Mammary epithelial cell (primary cell): ENCODE measurements at places on chromosomes 5 and 9.

- DNase-seq, result no peak
These were observed 287.2 kb downstream of the CWC27 start for GRCh38 chr5:65055938-65056337.

- peak; percentile 1 for DNase-seq
These were observed 330.7 kb upstream of the POU5F2 start for GRCh38 chr5:94072116-94072515.

DNA sequence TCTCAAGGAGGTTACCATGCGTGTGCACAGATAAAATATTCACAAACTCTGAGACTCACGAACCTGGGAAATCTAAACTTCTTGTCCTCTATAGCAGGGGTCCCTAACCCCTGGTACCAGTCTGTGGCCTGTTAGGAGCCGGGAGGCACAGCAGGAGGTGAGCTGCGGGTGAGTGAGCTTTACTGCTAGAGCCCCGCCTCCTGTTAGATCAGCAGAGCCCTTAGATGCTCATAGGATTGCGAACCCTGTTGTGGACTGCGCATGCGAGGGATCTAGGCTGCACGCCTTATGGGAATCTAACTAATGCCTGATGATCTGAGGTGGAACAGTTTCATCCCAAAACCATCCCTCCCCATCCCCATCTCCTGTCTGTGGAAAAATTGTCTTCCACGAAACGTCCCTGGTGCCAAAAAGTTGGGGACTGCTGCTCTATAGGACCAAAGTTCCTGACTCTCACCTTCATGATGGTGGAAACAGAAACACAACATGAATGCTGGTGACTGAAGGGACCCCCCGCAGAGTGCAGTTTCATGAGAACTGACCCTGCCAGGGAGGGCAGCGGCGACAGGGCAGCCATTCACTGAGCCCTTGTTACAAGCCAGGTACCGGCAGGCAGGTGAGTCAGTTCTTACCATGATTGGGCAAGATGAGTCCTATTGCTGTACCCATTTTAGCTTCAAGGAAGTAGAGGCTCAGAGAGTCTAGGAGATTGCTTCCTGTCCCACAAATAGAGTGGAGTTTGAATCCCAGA lies 181.9 kb downstream of the RGS3 start:
- DNase-seq, result no peak

DNA sequence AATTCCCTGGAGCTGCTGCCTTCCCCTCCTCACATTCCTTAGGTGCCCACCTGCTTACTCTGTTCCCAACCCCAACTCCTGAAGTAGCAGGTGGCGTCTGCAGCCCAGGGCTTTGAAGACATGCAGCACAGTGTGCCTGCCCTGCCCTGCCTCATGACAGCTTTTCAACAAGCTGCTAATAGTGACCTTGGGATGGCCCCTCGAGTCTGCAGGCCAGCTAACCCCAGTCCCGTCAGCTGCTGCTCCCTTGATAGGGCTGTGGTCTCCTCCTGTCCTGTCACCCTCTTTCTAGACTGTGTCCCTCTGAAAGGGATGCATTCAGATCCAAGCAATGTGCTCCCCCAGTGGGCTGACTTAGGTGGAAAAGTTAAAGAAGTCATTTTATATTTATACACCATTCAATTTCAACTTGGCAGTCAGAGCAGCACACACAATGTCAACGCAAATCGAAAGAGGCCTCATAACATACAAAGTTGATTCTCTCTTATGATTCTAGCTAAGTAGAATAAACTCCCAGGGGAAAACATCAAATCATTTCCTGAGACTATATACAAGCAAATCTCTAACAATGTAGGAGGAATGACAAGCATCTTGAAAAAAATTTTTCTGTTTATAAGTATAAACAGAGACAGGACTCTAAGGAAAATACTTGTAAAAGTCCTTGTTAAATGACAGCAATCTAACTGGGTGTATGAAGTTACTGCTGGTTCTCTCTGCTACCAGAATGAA lies 37.9 kb downstream of the ADRB2 start:
- no peak for DNase-seq

- no peak for DNase-seq
These were observed 12.3 kb downstream of the ARSB start for GRCh38 chr5:78972654-78973428.

DNA sequence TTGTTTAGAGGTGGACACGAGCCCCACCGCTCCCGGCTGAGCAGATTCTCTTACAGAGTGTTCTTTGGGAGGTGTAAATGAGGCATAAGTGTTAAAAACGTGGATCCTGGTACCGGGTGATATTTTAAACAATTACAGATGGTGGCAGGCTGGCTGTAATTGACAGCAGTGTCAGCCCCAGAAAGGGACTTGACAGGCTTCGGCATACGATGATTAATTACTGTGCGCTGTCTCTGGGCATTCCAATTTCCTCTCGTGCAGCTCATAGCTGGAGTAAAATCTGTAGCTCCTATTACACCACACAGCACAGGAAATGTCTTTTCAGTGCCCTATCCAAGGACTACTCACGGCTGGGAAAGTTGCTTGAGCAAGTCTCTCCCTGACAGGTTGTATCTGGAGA lies 305.4 kb upstream of the IRX2 start:
- no peak for DNase-seq

DNA sequence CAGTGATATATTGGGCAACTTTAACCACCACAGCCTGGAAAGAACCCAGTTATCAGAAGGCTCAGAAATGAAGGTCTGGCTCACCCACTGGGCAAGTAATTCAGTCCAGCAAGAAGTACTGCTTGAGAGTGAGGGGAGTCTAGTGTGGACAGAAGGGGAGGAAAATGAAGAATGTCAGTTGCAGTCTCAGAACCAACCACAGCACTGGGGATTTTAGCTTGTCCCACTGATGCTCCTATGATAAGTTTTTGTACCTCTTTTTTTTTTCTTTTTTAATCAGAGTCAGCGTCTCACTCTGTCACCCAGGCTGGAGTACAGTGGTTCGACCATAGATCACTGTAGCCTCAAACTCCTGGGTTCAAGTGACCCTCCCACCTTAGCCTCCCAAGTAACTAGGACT lies 9.4 kb upstream of the CD72 start:
- DNase-seq, result no peak

- no peak for DNase-seq
These were observed 1.7 kb downstream of the FOXD1 start for GRCh38 chr5:73446631-73447529.

DNA sequence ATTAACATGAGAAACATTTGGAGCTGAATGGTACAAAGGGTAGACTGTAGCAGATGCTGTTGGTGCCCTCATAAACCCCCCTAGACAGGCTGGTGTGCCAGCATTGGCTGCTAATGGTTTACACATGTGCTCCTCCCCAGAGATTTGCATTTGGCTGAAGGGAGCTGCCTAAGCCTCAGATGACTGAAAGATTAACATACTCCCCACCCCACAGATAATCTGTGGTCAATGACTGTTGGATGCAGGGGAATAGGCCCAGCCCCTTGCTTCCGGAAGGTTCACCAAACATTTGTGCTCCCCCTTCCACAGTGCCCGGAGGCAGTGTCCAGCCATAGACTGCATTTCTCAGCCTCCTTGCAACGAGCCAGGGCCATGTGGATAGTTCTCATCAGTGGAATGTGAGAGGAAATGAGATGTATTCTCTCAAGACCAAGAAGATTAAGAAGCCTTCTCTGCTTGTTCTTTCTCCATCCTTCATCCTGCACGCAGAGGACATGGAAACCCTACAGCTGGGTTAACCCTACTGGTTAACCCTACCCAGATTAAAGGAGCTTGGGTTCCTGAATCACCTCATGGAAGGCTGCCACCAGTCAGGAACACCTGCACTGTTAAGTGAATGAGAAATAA lies 79.6 kb downstream of the PHAX start:
- DNase-seq, result peak; percentile 38

DNA sequence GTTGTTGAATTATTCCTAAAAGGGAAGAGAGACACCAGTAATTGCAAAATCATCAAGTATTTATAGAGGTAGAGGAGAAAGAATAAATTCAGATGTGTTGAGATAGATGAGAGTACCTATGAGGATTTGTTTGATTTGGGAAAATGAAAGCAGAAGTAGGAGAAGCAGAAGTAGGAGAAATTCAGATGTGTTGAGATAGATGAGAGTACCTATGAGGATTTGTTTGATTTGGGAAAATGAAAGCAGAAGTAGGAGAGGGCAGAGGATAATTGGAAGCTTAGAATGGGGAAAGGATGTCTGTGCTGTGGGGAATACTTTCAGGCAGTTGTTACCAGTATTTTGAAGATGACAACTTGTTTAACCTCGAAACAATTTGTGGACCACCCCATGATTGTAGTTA lies 35.1 kb upstream of the ZCCHC7 start:
- no peak for DNase-seq

DNA sequence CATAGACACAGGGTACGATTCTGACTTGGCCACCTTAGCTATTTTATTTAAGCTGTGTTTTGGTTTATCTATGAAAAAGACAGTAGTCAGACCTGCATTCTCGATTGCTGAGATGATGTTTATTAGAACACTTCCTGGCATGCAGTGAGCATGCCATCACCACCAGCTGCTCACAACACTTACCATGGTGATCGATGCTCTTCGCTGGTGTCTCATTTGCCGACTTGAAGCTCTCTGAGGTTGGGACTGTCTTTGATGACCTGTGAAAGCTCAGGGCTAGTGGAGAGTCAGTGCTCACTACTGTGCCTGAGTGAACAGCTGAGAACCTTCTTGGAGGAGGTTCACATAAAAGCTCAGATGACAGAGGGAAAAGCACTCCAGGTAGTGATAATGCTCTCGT lies 4.4 kb upstream of the C9orf153 start:
- DNase-seq, result no peak

GRCh38 chr5:8943301-8943700 lies 602.6 kb downstream of the SEMA5A start:
- no peak for DNase-seq

- no peak for DNase-seq
These were observed 53.3 kb downstream of the AHRR start for GRCh38 chr5:374631-375335.

GRCh38 chr9:129571298-129572051 lies 49.4 kb downstream of the C9orf50 start:
- DNase-seq, result no peak

GRCh38 chr5:172801179-172801671 lies 30.2 kb upstream of the DUSP1 start:
- DNase-seq, result peak; percentile 95

DNA sequence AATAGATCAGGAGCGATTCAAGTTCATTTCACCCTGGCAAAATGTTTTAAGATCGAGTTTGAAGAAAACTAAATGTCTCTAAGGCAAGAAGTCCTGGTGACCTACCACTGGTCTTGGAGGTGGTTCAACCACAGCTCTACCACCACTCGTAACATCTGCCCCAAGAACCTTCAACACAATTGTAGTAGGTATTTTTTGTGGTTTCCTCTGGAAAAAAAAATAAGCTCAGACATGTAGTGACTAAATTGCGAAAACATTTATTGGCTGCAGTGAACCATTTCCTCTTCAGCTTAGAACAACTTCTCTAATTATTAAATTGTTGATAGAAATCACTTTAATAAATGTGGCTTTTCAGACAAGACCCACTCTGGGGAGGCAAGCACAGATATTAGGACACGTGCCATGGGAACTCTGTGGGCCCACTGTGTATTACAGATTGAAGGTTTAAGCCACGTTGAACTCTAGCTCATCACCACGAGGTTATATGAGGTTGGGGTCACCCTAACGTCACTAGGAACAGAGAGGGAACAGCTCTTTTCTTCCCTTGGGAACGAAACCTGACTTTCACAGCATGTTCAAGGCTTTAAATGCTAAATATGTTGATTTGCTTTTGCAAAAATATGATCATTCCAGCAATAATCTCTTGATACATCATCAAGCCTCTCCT lies 142.9 kb downstream of the HSD17B3 start:
- DNase-seq, result peak; percentile 44

GRCh38 chr9:6439051-6439703 lies 26.2 kb downstream of the UHRF2 start:
- DNase-seq, result no peak

DNA sequence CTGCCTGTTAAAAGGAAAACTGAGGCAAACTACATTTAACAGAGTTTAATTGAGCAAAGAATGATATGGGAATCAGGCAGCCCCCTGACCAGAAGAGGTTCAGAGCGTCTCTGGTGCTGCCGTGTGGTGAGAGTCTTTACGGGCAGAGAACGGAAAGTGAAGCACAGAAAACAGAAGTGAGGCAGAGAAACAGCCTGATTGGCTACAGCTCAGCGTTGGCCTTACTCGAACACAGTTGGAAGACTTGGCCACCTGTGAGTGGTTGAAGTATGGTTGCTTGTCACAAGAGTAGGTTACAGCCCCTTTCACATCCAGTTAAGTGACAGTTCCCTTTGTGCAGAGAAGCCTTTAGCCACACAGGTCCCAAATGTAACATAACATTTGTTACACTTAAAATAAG lies 16.9 kb upstream of the FBP1 start:
- no peak for DNase-seq

GRCh38 chr5:77620405-77620804 lies 18.1 kb downstream of the OTP start:
- peak; percentile 51 for DNase-seq

DNA sequence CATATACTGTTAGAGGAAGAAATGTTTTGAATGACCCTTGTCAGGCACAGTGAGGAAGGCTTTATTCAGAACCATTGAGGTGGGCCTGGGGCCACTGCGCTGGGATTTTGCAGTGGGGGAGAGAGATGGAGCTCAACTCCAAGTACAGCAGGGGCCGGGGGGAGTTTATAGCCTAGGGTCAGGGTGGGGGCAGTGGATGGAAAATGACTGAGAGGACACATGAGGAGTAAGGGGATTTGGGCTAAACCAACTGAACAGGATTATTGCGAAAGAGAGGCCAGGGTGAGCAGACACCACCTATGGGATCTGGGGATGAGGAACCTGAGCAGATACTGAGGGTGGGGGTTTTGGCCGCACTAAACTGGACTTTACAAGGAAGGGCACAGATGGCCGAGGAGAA lies 6.3 kb downstream of the CEP72 start:
- DNase-seq, result no peak

DNA sequence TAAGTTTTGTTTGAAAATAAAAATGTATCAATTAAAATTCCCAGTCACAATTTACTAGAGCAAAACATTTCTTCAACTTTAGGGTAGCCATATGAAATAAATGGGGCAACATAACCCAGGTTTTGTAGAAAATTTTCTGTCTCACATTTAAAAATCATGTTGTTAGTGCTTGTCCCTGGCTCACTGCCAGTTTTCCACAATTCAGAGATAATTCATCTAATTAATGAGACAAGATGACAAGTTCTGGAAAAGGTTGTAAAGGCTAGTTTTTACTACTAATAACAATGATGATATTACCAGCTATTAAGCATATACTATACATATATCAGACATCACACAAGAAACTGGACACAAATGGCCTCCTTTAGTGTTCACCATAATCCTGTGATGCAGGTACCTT lies 45.9 kb downstream of the MEGF9 start:
- DNase-seq, result no peak

DNA sequence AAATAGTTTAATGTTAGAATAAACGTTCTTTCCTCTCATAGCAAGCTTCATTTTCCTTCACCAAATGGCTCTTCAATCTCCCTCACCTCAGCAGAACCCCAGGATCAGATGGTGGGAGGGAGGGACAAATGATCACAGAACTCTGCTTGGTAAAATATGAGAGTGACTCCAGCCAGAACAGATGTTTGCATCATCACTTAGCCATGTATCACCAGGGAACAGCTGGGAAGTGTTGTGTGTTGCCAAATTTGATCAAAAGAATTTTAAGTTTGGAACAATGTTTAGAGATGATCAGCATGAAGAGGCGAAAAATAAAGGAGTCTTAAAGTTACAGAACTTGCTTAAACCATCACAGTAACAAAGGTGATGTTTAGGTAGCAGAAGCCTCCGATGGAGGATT lies 115.7 kb downstream of the FRMD3 start:
- DNase-seq, result no peak

- no peak for DNase-seq
These were observed 57.8 kb upstream of the ANXA1 start for GRCh38 chr9:73093740-73094379.
